ENCODE measurements at places on chromosomes 4 and X.

GRCh38 chr4:128698386-128698785 lies 111.1 kb upstream of the JADE1 start:
- no peak for DNase-seq

DNA sequence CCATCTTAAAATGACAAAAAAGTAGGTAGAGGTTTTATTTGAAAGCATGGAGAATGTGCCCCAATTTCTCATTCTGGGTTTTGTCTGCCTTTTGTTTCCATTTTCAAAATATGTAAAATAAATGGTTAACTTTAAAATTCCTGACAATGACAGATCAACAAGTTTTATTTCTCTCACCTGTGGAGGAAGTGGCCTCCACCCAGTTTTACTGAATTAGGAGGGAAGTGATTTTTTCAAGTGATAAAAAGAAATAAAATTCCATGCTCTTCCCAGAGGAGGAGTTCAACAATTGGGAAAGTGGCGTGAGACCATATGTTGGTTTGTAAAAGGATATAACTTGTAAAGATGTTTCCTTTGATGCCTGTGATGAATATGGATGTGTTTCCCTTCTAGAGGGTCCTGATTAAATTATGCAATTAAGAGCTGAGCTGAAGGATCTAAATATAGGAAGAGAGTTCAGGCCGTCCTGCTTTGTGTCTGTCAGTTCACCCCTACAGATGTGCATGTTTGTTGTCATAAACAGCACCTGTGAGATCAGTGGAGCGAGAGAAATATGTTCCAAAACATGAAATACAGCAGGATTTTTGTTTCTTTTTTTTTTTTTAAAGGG lies 19.5 kb downstream of the SMAD1 start:
- no peak for DNase-seq

DNA sequence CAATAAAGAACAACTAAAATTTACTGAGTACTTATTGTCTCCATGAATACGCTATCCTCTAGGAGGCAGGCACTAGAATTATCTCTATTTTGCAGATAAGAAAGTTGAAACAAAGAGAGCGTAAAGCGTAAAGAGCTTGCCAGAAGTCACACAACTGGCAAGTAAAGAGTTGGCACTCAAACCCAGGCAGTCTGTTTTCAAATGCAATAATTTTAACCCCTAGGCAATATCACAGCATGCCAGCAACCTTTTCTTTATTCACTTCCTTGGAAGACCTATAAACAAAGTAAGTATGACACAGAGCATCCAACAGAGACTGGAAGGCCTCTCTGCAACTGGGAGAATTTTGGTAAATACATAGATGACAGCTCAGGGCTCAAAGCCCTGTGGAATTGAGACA lies 23.2 kb upstream of the AMELX start:
- DNase-seq = no peak

- no peak for DNase-seq
These were observed 292.6 kb upstream of the KLF3 start for GRCh38 chr4:38371391-38371851.

DNA sequence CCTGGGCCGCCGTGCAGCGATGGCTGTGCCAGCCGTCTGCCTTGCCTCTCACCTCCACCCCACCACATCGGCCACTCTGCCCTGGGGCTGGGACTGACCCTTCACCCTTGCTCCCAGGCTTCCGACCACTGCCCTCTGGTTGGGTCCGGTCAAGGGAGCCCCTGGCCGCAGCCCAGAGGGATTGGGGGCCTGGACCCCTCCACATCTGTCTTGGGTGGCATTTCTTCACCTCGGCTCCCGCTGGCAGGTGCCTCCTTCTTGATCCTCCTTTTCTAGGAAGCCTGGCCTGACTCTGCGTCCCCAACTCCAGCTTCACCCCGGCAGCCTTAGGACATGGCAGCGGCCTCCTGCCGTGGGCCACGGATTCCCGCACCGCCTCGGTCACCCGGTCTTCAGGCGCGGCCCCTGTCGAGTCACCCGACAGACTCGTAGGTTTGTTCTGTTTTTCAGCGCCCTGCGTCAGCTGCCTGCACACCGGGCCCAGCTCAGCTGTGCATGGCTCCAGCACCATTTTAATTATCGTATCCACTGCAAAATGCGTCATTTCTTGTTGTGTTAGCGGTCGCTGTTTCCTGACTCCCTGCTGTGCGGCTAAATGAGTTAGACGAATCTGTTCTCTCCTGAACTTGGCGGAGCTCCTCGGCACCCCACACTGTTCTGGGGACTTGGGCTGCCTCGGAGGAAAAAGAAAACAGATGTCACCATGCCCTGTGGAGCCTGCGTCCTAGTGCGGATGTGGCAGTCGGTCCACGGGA lies 124.0 kb downstream of the FAM53A start:
- no peak for DNase-seq

- DNase-seq = no peak
These were observed 19.3 kb downstream of the CLTRN start for GRCh38 chrX:15645266-15645665.

- no peak for DNase-seq
These were observed 1385.6 kb upstream of the ADGRL3 start for GRCh38 chr4:59814402-59815010.

GRCh38 chr4:188714501-188714900 lies 575.3 kb downstream of the TRIML1 start:
- no peak for DNase-seq

DNA sequence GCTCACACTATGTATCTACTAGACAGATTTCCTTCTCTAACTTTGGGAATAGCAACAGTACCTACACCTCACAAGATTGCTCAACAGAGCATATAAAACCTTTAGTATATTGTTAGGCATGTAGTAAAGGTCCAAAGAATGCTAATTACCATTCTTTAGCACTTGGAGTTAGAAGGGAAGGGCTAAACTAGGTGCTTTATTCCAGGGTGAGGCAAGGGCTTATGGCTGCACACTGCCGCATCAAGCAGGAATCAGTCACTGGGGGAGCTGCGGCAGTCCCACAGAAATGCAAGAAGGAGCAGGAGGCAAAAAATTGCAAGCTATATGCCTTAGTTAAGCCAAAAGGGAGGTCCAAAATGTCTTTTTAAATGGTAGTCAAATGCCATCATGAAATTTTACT lies 162.7 kb downstream of the PPP3CA start:
- DNase-seq = no peak

All from CD4-positive, alpha-beta T cell treated with Interleukin-6 at 100 ng/mL for 8 hours (primary cell).